Spinal cord (tissue), 10 donors: ENCODE measurements at places on chromosomes 5 and 9.

DNA sequence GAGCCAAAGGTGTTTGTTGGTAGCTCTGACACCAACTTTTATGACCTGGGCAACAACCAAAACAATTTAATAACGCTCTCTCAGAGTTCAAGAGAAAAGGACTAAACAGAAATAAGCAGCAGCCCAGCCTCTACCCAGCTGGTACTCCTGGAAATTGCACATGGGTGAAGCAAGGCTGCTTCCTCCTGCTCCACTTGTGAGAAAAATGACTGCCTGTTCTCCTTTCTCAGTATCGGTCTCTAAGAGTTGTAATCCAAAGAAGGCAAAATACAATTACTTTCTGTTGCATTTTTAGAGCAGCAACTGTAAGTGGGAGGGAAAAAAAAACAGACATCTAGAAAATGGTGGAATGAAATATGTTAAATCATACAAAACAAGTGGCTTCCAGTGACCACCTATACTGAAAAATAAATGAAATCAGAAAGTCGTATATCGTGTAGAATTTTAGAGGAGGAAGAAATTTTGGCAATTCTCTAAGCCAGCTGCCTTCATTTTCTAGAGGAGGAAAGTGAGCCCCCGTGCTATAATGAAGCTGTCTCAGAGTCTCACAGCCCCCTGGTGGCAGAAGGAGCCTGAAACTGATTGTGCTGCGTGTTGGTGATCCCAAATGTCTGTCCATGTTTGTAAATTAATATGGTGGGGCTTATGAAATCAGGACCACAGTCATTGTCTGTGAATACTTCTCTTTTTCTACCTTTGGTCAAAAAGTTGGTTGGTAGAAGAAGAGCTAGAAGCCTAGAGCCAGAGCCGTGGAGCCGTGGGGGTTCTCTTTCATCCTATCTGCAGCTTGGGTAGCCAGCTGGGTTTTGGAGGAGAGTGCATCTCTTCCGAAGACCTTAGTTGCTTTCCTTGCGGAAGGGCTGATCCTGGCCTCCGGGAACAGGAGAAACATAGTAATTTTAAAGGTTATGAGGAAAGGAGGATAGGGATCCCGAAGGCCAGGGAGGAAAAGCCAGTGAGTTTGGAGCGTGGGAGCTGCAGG lies 139.9 kb downstream of the PIP5K1B start:
- no peak overlapping the region for H3K4me3 ChIP-seq
- peaks cover 6% of the 10 kb centered on the region for H3K4me1 ChIP-seq
- H3K27me3 ChIP-seq, result no peaks in the 10 kb centered on the region
- DNase-seq, result no peak
- no peak overlapping the region for H3K27ac ChIP-seq
- H3K36me3 ChIP-seq, result no peaks in the 10 kb centered on the region

- no peak for DNase-seq
- H3K36me3 ChIP-seq, result no peaks in the 10 kb centered on the region
- no peaks in the 10 kb centered on the region for H3K4me1 ChIP-seq
- no peak overlapping the region for H3K4me3 ChIP-seq
These were observed 76.8 kb upstream of the ANKH start for GRCh38 chr5:14948383-14948782.

- H3K4me3 ChIP-seq, result no peak overlapping the region
- no peaks in the 10 kb centered on the region for H3K27me3 ChIP-seq
These were observed 42.0 kb downstream of the SLC1A3 start for GRCh38 chr5:36648426-36648825.

GRCh38 chr9:96150324-96151227 lies 151.4 kb downstream of the HSD17B3 start:
- no peak overlapping the region for H3K27ac ChIP-seq
- no peak for DNase-seq
- H3K4me1 ChIP-seq, result no peaks in the 10 kb centered on the region

DNA sequence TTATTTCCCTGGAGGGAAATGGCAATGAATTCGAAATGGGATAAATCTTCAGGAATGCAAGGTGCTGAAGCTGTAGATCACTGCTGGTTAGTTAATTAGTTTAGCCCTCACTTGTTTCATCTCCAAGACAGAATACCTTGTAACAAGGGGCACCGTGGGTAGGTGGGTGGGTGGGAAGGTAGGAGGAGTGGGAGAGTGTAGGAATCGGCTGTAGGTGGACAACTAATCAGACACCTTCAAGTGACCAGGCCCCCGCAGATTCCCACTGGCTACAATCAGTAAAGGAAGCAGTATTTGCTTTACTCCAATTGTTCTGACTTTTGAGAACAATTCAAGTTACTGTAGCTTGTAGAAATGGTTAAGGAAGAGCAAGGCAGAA lies 293.7 kb downstream of the TLE1 start:
- no peaks in the 10 kb centered on the region for H3K27me3 ChIP-seq
- no peaks in the 10 kb centered on the region for H3K36me3 ChIP-seq
- no peak for DNase-seq
- no peak overlapping the region for H3K27ac ChIP-seq
- H3K4me3 ChIP-seq, result no peak overlapping the region
- H3K4me1 ChIP-seq, result no peaks in the 10 kb centered on the region

DNA sequence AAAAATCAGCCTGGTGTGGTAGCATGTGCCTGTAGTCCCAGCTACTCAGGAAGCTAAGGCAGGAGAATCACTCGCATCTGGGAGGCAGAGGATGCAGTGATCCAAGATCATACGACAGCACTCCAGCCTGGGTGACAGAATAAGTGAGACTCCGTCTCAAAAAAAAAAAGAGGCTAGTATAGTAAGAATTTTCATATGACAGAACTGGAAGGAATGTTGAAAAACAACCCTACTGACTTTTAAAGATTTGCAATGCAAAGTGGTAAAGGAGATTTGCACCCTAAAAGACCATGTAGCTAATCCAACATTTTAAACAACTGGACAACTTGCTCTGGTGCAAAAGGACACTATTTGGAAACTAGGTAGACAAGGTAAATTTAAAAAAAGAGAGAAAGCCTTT lies 58.1 kb downstream of the SH3PXD2B start:
- H3K27me3 ChIP-seq, result no peaks in the 10 kb centered on the region
- H3K4me3 ChIP-seq, result no peak overlapping the region
- no peaks in the 10 kb centered on the region for H3K4me1 ChIP-seq
- peaks cover 17% of the 10 kb centered on the region for H3K36me3 ChIP-seq
- H3K27ac ChIP-seq, result no peak overlapping the region

DNA sequence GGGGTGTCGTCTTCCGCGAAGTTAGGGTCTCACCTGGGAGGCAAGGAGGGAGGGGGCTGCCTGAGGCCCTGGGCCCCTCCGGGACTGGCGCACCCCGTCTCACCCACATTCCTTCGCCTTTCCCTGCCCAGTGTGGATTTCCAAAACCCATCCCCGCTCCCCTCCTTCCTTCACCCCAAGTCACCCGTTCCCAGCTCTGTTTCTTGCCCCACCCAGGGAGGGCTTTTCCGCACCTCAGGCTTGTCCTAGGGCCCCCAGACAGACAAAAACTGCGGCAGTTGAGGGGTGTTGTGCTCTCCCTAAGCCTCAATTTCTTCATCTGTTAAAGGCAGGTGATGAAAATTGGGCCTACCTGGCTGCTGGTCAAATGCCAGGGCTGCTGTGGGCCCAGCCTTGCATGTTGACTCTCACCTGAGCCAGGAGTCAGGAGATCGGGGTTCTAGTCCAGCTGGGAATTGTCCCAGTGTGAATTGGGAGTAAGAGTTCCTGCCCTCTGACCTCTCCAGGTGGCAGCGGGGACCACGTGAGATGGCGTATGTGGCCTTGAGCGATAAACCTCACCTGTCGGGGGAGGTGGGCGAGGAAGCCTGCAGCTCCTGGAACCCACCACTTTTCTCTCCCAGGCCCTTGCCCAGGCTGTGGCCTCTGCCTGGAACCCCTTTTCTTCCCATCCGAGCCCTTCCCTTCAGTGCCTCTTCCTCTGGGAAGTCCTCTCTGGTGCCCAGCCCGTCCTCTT lies 143.4 kb upstream of the IER5L start:
- H3K36me3 ChIP-seq, result no peaks in the 10 kb centered on the region
- H3K4me3 ChIP-seq, result peak overlapping the region; percentile 24
- no peak for DNase-seq

DNA sequence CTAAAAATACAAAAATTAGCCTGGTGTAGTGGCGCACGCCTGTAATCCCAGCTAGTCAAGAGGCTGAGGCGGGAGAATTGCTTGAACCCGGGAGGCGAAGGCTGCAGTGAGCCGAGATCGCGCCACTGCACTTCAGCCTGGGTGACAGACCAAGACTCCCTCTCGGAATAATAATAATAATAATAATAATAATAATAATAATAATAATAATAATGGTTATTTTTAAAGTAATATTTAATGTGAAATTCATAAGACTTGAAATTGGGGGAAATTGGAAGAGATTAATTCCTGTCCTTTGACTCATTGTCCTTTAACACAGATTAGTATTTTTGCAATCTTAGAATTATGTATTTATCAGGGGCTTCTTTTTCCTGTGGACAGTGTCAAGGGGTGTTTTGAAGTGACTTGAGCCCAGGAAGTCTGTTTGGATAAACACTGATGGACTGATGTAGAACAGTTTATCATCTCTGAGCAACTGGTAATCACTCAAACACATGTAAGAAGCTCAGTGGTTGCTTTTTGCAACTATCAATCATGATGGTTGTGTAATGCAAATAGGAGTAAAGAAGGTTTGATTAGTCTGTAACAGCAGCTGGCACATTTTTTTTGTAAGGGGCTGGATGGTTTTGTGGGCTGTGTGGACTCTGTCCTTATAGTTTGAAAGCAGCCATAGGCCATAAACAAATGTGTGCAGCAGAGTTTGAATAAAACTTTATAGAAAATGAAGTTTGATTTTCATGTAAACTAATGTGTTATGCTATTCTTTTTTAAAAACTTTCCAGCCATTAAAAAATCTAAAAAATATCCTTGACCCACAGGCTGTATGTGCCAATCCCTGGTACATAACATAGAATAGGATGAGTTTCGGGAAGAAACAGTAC lies 93.5 kb downstream of the F2RL2 start:
- DNase-seq, result no peak
- H3K4me1 ChIP-seq, result no peaks in the 10 kb centered on the region
- no peaks in the 10 kb centered on the region for H3K27me3 ChIP-seq
- no peaks in the 10 kb centered on the region for H3K36me3 ChIP-seq
- H3K27ac ChIP-seq, result no peak overlapping the region
- H3K4me3 ChIP-seq, result no peak overlapping the region

DNA sequence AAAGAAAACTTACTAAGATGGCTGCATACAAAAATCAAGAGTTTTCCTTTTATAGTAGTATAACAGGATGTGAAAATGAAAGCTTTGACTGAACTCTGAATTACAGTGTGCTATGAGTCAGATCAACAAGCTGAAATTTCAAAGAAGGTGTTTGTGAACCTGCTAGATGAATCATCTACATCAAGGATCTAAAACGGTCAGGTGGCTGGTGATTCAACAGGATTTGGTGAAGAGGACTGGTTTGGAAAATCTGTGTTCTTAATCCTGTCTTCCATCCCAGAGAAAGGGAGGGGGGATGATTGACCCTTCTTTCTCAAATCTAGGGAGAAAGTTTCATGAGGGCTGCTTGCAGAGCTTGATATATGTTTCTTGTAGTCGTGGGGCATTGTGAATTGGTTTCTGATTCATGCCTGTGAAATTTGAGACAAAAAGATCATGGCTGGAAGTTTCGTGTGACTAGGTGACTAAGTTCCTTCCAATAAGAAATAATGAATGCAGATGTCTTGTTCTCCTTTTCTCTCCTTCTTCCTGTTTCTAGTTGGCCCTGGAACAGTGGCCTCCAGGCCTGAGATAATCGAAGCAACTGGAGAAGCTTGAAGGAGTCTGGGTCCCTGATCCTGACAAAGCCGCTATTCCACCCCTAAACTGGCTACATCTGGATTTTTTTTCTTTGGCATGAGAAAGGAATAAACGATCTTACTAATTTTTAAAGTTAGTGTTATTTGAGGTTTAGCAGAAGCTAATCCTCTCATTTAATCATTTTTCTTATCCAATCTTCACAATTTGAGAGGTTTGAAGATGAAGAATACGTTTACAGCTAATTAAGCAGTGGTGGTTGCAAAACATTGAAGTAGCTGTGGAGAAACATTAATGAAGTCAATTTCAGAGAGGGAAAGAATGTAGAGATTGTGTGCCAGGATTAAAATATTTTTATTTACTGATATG lies 67.2 kb downstream of the MRPS30 start:
- no peaks in the 10 kb centered on the region for H3K27me3 ChIP-seq
- no peak for DNase-seq
- no peaks in the 10 kb centered on the region for H3K36me3 ChIP-seq
- no peaks in the 10 kb centered on the region for H3K4me1 ChIP-seq
- no peak overlapping the region for H3K4me3 ChIP-seq

DNA sequence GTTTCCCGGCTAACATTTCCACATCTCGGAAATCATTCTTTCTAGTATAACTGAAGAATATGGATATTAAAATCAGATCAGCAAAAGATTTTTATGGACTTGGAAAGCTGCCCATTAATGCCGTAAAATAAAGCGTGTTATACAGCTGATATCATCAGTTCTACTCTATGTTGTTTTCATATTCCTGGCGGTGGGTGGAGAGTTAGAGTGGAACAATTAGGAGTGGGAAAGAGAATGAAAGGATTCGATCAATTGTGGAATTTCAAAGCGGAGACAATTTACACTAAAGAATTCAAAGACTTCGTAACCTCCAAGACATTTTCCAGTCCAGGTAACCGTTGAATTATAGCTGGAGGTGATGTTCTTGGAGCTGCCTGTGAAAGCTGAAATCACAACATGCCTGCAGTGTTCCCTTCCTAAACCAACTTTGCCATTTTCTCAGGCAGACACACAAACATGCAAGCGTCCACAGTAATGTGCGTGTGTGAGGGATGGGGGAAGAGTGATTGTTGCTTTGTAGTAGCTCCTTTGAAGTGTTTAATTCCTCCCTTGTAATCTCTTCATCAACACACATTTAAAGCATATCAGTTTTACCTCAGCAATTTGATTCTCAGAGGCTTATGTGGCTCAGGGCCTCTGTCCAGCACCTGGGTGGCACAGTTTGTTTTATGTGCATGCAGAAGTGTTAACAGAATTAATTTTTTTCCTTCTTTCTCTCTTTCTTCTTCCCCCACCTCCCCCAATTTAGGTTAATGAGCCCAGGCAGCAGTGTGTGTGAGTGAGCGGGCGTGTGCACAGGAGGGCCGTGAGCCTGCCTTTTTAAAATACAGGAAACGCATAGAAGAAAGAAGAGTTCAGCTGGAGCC lies 544.1 kb downstream of the RAB3C start:
- no peaks in the 10 kb centered on the region for H3K27me3 ChIP-seq
- peak overlapping the region; percentile 38 for H3K4me3 ChIP-seq
- no peaks in the 10 kb centered on the region for H3K36me3 ChIP-seq
- DNase-seq, result peak; percentile 35

DNA sequence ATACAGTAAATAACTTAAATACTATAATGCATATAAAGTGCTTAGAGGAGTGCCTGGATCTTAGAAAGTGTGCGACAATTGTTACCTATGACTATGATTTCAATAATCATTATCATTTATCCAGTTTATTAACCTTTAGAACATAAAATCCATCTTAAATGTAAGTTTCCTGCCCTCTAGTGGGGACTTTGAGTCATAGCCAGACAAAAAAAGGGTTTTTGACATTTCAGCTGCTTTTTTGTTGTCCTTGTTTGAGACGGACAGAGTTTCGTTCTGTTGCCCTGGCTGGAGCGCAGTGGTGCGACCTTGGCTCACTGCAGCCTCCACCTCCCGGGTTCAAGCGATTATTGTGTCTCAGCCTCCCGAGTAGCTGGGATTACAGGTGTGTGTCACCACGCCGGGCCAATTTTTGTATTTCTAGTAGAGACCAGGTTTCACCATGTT lies 9.7 kb upstream of the C9orf152 start:
- peaks cover 2% of the 10 kb centered on the region for H3K4me1 ChIP-seq
- no peak overlapping the region for H3K4me3 ChIP-seq
- H3K27me3 ChIP-seq, result no peaks in the 10 kb centered on the region
- peak; percentile 62 for DNase-seq
- no peaks in the 10 kb centered on the region for H3K36me3 ChIP-seq
- no peak overlapping the region for H3K27ac ChIP-seq

GRCh38 chr5:13325765-13326164 lies 618.7 kb downstream of the DNAH5 start:
- DNase-seq, result no peak
- no peak overlapping the region for H3K4me3 ChIP-seq
- no peaks in the 10 kb centered on the region for H3K27me3 ChIP-seq
- H3K36me3 ChIP-seq, result no peaks in the 10 kb centered on the region
- H3K27ac ChIP-seq, result no peak overlapping the region
